Fibroblast of pulmonary artery (primary cell): ENCODE measurements at places on chromosomes 7 and 10.

GRCh38 chr10:43273543-43273942 is 6.7 kb upstream of the RASGEF1A start:
- DNase-seq, result no peak

GRCh38 chr7:55365205-55365674 is at the start of gene LANCL2:
Gene LANCL2 (plus strand): TSS chr7:55365337. CDS start chr7:55366026, 689 bp downstream.
- peak; percentile 49 for DNase-seq

- DNase-seq, result no peak
Measured at GRCh38 chr7:134740376-134740775, 39.1 kb upstream of the CALD1 start.

DNA sequence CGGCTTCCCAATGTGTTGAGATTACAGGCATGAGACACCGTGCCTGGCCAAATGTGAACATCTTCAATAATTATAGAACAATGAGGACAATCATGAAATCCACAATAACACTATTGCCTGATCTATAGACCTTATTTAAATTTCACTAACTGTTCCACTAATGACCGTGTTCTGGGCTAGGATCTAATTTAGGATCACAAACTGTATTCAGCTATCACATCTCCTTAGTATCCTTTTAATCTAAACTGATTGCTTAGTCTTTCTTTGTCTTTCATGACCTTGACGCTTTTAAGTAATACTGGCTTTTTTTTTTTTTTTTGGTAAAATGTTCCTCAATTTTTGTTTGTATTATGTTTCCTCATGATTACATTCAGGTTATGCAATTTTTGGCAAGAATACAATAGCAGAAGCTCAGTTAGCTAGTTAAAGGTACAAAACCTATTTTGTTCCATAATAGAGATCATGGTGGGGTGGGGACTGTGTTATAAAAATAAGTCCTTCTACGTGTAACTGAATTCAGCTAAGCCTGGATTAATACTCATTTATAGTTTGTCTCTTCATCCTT is 158.4 kb downstream of the AOAH start:
- DNase-seq, result peak; percentile 53

- no peak for DNase-seq
Measured at GRCh38 chr7:23467291-23467805, 2.9 kb downstream of the IGF2BP3 start.

- no peak for DNase-seq
Measured at GRCh38 chr10:70598857-70599295, 3.7 kb downstream of the PRF1 start.

- no peak for DNase-seq
Measured at GRCh38 chr7:139297795-139298194, 43.3 kb upstream of the FMC1 start.

DNA sequence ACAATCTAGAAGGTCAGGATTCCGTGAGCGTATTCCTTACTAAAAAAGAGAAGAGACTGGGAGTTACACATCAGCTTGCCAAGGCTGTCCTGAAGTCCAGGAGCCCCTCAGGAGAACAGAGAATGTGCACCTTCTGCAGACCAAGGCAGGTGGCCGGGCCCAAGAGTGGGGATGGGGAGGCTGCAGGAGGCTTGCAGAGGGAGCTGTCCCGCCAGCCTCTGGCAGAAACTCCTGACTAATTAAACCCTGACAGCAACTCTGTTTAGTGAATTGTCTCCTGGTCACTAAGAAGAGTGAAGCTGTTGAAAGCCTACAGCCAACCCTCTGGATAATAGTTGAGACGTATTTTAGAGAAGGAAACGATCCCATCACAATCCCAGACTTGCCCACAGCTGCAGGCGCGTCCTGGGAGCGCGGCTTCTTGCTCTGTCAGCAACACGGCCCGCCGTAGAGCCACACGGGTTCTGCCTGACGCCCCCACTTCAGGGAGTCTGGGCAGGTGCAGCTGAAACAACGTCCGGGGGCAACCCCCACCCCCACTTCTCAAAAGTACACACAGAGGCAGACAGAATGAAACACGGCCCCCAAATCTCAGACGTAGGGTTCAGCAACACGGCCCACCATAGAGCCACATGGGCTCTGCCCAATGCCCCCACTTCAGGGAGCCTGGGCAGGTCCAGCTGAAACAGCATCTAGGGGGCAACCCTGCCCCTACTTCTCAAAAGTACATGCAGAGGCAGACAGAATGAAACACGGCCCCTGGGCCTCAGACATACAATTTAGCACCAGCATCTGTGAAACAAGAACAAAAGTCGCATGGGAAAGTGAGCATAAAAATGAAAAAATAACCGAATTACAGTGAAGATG is 45.2 kb downstream of the DIP2C start:
- DNase-seq, result no peak

DNA sequence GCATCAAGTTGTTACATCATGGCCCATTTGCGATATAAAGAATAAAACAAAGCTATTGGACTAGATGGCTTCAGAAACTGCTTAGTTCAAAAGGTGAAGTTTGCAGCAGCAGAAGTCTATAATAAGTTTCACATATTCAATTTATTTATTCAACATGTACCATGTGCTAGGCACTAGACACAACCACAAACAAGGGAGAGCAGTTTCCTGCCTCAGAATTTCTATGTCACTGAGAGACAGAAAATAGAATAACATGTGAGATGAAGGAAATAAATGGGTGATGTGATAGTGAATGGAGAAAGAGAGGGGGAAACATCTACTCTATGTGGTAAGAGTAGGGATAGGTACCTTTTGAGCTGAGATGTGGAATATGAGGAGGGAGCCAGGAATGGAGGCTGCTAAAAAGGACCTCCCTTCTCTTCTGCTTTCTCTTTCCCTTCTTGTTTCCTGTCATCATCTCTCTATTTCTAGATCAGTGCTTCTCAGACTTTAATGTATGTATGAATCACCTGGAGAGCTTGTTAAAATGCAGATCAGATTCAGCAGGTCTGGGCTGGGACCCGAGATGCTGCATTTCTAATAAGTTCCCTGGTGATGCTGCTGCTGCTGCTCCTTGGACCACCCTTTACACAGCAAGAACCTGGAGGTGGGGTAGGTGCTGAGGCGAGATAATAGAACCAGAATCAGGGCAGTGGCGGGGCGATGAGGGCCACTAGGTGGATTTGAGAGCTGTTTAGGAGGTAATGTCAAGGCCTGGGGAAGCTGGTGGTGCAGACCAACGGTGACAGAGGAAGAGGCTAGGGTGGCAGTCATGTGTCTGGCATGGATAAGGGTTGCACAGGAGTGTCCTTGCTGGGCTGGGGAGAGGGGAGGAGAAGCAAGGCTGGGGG is 13.7 kb upstream of the INMT start:
- DNase-seq, result no peak

DNA sequence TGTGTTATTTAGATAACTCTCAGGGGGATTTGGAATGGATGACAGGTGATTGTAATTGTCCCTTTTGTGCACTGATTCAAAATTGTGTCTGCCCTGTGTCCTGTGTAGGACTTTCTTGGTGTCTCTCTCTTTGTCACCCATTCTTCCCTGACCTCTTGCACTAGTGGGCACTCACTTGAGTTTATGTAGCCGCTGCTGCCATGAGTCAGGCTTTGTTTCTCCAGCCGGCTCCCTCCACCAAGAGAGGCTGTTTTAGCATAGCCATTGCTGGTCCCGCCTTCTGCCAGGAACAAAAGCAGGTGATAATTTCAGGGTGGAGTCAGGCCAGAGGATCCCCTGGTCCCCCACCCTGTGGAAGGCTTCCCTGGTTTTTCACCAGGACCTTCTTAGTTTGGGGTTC is 8.4 kb downstream of the COL17A1 start:
- no peak for DNase-seq

DNA sequence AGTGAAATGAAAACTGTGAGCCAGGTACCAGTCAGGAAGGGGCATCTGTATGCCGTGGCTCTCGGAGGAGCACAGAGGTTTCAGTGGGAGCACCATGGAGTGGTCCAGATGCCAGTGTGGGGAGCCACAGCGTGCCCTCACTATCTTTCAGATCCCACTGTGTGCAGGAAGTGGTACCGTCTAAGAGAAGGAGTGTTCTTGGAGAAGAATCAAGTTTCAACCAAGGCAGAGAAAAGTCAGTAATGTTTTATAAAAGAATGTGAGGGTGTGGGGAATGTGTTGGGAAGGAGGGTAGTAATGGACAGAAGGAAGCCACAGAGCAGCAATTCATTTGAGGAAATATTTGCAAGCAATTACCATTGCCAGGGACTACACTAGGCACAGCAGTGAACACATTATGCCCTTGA is 35.6 kb downstream of the PRKAR2B start:
- no peak for DNase-seq

GRCh38 chr10:118911363-118911762 is 118.2 kb upstream of the NANOS1 start:
- peak; percentile 62 for DNase-seq

GRCh38 chr7:88279323-88279722 is 27.4 kb downstream of the STEAP4 start:
- no peak for DNase-seq

- DNase-seq, result no peak
Measured at GRCh38 chr7:107009846-107010203, 34.7 kb upstream of the PRKAR2B start.

DNA sequence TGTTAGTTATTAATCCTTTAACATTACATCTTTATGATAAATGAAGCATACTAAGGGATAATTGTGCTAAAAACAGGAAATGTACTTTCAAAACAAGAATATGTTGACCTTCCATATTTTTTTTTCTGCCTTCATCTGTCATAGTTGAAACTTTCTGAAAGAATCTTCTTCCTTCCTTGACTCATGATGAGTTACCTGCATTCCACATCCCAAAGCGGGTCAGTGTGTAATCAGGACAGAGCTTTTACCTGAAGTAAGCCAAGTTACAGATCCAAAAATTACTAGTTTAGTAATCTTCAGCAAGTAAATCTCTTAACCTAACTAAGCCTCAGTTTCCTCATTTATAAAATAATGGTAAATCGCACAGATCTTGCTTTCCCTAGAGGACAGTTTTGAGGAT is 13.4 kb upstream of the ARL4A start:
- DNase-seq, result no peak

DNA sequence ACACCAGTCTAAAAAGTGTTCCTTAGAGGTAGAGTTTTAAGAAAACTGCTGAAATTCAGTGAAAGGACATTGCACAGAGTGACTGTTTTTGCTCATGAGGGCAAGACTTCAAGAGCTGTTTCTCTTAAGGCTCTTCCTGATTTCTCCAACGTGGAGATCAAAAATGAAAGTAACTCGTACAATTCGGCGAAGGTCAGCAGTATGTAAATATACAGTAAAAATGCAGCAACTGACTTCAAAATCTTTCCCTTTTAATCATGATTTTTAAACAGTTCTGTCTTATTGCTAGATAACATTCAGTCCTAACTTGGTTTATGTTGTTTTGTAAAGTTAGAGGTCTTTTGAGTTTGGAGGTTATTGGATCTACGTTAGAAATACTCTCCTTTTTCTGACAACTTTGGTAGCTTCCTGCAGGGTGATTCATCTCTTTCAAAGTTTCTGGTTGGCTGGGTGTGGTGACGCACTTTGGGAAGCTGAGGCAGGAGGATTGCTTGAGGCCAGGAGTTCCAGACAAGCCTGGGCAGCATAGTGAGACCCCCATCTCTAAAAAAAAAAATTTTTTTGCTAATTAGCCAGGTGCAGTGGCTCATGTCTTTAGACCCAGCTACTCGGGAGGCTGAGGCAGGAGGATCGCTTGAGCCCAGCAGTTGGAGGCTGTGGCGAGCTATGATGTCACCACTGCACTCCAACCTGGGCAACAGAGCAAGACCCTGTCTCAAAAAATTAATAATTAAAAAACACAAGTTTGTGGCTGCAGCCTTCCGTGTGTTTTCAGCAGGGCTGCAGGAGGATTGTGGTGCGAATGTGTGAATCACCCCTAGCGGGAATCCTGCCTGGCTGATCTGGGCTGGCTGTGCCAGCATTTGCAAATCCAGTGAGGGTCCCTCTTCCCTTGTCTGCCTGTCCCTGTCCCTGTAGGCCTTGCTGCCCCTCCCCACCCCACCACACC is 29.2 kb upstream of the AP5Z1 start:
- DNase-seq, result peak; percentile 82

DNA sequence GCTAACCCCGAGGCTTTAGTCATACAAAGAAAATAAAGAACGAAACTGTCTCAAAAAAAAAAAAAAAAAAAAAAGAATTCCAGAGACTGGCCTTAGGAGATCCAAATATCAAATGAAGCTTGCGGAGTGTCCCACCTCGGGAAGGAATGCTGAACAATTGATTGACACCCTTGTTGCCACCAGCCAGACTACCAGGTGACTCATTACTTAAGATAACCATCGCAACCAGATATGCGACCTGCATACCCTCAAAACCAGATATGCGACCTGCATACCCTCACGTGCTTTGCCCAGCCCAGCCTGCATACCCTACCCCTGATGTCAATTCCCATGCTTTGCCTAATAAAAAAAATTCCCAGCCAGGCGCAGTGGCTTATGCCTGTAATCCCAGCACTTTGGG is 2.7 kb upstream of the PRKRIP1 start:
- no peak for DNase-seq

GRCh38 chr7:135156290-135156689 is 8.4 kb downstream of the TMEM140 start:
- DNase-seq, result no peak

DNA sequence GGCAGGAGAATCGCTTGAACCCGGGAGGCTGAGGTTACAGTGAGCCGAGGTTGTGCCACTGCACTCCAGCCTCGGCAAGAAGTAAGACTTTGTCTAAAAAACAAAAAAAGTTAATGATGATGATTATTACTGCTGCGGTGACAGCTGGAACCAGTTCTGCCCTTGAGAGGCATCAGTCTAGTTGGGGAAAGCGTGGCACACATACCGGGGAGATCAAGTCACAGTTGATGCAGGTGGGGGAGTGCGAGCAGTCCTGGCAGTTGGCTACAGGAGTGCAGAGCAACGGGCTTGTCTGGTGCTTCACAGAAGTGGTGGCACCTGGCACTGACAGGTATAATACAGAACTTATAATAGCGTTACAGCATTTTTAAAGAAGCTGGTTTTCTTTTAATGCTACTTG is 173.0 kb downstream of the ARHGAP21 start:
- no peak for DNase-seq

DNA sequence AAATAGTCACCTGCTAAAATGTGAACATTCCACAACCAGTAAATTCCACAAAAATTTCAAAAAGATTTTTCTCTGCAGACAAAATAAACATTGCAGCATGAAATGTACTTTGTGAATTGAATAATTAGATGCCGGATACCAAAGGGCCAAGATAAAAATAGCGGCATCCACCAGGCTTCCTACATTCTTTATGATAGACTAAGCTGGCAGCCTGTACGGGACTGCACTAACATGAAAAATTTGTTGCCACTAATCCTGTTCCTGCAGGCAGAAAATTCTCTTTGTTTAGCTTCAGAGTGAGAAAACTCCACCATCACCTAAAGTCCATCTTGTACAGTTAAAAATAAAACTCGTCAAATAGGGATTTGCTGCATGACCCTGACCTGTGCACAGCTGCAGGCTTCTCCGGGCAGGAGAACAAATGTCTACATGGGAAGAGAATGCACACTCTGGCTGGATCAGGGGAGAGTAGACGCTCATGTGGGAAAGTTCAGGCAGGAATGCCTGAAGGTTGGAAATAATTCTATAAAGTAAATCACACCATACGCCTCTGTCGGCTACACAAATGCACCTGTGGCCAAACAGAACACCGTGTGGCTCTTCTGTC is 15.6 kb upstream of the ADO start:
- no peak for DNase-seq

DNA sequence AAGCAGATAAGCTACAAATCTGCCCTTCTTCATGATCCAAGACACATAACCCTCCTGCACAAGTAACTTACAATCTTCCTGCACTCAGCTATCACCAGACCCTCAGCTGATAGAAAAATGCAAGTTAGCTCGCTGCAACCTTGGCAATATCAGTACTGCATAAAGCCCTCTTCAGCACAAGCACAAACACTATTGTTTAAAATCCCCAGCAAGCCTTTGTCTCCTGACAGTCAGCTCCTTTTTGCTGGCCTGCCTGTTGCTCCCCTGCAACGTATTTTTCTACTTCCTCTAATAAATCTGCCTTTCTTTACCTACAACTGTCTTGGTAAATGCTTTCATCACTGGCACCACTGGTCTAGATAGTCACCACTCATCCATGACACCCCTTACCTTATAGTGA is 59.8 kb downstream of the BAMBI start:
- DNase-seq, result no peak
